ENCODE measurements at places on chromosomes 16 and 17.

DNA sequence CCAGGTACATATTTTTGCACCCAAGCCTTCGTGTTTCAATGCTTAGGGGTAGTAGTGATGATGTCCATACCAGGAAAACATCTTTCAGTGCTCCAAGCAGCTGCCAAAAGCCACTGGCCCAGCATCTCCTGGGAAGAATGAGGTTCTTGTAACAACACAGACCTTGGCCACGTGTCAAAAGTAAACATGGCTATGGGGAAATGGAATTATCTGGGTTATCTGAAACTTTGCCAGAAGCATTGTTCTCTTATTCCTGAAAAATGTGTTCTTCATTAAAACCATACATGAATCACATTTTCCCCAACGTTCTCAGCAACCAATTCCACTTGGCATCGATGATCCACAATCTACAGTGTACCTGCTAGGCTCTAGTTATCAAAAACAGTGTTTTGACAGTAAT, 524.2 kb upstream of the EEF2KMT start:
- no peak for DNase-seq

DNA sequence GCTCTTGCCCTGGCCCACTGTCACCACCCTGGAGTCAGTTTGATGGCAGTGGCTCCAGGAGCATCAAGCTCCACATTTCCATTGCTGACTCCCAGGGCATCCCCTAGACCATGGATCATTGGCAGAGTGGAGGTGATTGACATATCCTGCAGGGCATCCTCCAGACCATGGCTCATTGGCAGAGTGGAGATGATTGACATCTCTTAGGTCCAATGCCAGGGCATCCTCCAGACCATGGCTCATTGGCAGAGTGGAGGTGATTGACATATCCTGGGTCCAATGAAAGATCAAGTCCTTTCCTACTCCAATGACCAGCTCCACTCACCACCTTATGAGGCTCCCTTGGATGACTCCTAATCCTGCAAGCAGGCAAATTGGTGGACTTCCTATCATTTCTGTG, 174.3 kb upstream of the NLRP1 start:
- DNase-seq, result no peak

DNA sequence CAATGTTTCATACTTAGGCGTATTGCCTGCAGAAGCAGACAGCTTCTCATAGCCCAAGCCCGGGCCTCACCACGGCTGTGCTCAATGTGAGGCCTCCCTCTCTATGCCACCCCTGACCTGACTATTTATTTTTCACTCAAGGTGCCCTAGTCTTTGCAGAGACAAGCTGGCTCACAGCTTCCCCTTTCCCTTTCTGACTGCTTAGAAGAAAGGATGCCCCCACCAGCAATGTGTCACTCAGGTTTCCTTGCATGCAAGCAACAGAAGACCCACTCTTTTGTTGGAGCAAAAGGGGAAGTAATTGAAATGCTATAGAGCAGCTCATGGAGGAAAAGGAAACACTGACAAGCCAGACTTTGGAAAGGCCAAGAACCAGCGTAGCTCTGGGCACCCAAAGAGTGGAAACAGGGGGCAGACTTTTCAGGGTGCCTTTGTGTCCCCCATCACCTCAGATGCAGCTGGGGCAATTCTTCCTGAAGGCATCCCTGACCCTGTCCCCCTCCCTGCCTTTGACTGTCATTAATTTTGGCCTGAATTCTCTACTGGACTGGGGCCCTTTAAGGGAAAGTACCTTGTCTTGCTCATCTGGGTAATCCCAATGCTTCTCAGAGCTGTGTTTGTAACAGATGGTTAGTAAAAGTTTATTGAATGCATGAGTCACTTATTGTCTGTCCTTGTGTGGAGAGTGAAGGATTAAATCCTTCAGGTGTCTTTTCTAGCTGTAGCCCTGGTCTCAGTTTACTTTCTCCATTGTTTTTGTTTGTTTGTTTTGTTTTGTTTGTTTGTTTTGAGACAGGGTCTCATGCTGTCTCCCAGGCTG, 17.8 kb downstream of the RGS9 start:
- DNase-seq, result no peak

- no peak for DNase-seq
These were observed 8.5 kb downstream of the SCGB1C2 start for GRCh38 chr17:145671-146541.

- DNase-seq, result peak; percentile 65
These were observed 24.2 kb downstream of the GPRC5B start for GRCh38 chr16:19860166-19861041.

DNA sequence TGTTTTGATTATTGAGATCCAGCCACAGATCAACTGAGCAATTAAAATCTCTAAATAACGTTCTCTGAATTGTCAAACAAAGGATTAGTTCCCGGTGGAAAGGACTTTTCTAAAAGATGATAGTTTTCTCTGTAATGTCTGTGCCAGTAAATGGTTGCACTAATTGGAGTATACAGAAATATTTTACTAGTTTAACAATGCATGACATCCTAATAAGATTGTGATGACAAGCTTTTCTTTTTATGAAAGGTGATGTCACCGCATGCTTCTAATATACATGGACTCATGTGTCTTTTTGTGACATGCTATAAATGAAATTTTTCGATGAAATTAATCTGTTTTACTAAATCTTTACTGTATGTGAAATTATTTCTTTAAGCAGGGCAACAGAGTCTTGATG, 211.1 kb downstream of the IRX3 start:
- no peak for DNase-seq

- DNase-seq, result peak; percentile 65
These were observed 13.9 kb upstream of the KRTAP17-1 start for GRCh38 chr17:41329279-41329948.

DNA sequence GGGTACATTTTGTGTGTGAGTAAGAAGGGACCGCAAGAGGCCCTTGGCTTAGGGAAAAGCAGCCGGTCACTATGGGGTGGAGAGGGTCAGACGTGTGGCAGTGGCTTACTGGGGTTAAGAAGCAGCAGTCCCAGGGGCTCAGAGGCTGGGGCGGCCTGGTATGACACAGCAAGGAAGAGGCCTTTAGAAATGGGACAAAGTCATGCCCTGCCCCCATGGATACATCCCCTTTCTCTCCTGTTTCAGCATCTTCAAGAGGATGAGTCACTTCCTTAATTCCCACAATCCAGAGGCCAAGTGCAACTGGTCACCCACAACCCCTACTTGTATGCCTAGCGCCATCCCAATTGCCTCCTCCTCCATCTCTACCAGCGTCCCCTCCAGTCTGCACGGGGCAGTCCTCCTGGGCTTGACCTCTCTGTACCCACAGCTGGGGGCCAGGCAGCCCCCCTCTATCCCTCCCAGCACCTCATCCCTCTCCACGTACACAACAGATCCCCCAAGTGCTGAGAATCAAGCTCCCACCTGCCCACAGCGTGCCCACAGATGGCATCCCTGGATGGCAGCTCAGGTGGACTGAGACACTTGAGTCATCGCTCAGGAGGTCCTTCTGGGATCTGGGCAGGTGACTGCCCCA, 6.9 kb upstream of the EFTUD2 start:
- no peak for DNase-seq

DNA sequence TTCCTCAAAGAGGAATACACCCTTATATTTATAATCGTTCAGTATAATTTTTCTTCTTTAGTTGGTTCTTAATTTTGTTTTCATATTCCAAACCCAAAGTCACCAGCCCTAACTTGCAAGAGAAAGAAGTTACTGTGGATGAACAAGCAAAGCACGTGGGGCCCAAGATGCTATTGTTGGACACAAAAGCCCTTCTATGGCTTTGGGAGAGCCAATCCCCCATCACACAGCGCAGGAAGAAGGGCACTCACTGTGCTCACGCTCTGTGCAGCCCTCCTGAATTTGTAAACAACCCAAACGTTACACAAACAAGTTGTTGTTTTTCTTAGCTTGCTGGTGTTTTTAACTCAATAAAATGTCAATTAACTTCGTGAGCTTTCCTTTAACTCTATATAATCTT, 22.5 kb downstream of the SPPL2C start:
- no peak for DNase-seq

DNA sequence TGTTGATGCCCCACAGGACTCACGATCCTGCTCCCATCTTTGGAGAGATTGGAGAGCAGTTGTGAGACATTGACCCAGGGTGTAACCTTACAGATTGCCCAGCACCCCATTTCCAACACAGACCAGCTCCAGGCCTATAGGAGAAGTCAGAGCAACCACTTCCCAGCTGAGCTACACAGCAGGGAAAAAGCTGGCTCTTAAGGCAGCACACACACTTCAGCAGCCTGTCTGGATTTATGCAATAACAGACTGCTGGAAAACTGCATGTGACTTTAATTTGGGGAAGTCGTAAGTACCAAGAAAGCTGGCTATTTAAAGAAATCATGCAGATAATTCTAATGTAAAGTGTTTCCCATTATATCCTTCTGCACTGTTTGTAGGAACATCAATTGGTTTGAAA, 30.8 kb downstream of the NOG start:
- DNase-seq, result no peak

DNA sequence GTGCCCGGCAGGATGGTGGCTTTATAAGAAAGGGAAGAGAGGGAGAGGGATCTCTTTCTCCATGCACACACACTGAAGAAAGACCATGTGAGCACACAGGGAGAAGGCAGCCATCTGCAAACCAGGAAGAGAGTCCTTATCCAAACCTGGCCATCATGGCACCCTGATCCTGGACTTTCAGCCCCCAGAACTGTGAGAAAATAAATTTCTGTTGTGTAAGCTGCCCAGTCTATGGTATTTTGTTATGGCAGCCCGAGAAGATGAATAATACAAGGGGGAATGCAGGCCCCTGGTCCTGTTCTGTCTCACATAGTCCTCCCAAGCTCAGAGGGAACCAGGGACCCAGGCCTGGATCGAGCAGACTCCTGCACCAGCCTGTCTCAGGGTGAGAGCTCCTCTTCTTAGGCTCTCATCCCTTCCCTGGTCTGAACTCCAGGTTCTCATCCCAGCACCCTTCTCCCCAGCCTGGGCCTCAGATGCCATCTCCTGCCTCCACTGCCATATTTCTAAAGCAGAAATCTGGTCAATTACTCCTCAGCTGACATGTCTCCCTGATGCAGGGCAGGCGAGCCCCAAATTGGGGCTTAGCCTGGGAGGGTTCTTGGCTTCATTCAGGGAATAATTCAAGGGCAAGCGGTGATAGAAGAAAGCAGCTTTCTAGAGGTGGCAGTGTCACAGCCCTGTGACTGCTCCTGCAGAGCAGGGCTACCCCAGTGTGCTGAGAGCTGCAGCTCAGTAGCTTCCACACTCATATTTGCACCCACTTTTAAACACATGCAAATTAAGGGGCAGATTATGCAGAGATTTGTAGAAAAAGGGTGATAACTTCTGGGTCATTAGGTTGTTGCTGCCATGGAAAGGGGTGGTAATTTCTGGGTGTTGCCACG, 28.8 kb downstream of the IGFBP4 start:
- DNase-seq, result no peak

- no peak for DNase-seq
These were observed 229.0 kb upstream of the NLRP1 start for GRCh38 chr17:5813357-5813756.
